GF-D8 (cell line): ENCODE measurements at places on chromosomes 2 and 18.

DNA sequence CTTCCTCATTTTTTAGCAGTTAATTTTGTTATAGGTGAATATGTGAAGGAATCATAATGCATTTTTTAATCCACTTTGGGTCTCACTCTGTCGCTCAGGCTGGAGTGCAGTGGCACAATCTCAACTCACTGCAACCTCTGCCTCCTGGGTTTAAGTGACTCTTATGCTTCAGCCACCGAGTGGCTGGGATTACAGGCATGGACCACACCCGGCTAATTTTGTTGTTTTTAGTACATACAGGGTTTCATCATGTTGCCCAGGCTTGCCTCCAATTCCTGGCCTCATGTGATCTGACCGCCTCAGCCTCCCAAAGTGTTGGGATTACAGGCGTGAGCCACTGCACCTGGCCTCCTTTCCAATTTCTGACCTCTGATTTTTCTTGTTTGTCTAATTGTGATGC, 17.7 kb downstream of the SCYGR5 start:
- no peak for DNase-seq

- DNase-seq = no peak
These were observed 298.9 kb upstream of the TRIB2 start for GRCh38 chr2:12417786-12418185.

DNA sequence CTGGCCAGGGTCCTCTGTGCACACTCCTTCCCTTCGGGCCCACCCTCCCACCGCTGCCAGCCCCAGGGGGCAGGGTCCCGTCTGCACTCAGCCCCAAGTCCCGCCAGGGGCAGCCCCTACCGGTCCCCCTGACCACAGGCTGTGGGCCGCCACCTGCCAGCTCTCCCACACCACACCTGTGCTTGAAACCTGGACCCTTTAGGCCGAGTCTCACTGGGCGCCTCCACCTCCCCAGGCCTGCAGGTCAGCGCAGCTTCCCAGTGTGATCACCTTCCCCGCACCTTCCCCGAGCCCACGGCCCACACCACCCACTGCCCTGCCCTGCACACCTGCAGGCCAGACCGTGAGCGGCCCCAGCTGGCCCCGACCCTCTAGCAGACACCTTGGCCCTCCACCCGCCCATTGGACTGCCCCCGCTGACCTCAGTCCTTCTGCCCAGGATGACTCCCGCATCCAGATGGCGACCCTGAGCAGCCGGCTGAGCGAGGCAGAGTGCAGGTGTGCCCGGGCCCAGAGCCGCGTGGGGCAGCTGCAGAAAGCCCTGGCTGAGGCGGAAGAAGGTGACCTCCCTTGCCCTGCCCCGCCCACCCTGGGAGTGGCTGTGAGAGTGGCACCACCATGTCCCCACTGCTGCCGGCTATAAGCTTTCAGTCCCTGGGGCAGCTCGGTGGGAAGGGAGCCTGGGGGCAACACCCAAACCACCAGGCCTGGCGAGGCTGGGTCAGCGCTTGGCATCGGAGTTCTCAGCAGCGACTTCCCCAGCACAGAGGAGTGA, 31.3 kb upstream of the SNED1 start:
- DNase-seq = no peak

GRCh38 chr2:98685930-98686887, 44.7 kb downstream of the MGAT4A start:
- DNase-seq = no peak

- DNase-seq = no peak
These were observed 166.1 kb downstream of the CLIP4 start for GRCh38 chr2:29281086-29281915.

- DNase-seq = peak; percentile 76
These were observed 3.5 kb upstream of the CABLES1 start for GRCh38 chr18:23131693-23132319.

GRCh38 chr18:9730786-9731185, 22.7 kb downstream of the RAB31 start:
- no peak for DNase-seq

GRCh38 chr18:33682436-33682835, 104.4 kb downstream of the ASXL3 start:
- no peak for DNase-seq

- no peak for DNase-seq
These were observed 8.6 kb downstream of the MLPH start for GRCh38 chr2:237495521-237496117.

- no peak for DNase-seq
These were observed 93.4 kb downstream of the DOCK10 start for GRCh38 chr2:224948859-224949258.

DNA sequence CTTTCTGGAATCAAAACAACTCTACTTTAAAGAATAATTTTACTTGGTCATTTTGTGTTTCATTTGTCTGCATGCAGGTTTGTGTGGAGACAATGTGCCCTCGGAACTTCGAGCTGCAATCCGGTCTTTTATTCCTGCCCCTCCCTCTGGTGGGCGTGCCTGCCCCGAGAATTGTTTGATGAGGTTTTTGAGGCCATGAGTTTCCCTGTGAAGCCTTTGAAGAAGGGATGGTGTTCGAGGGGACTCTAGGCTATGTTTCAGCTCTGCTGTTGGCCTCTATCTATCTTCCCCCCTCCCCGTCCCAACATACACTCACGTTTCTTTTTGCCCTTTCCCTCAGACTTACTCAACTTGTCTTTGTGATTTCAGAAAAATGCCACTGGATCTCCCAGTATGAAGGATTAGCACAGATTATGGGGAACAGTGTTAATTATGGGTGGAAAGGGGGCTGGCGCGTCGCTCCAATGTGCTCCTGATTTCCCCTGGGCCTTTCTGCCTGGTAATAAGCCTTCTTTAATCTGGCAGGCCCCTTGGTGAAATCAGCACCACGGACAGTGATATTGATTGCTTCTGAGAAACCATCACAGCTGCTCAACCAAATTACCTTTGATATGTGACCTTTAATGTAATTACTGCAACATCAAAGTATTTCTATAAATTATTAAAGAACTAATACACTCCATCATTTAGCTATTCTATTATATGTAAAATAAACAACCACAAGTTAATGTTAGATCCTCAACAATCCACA, 82.2 kb downstream of the CELF4 start:
- DNase-seq = no peak
